ENCODE measurements at places on chromosomes 3 and 15. TPM values are rescaled to one million over a fixed set of nuclear protein-coding genes. Genes with fewer than 3 reads are reported as not detected.
A peak's percentile ranks its signal among the peaks of the same experiment; 100 is the strongest.

DNA sequence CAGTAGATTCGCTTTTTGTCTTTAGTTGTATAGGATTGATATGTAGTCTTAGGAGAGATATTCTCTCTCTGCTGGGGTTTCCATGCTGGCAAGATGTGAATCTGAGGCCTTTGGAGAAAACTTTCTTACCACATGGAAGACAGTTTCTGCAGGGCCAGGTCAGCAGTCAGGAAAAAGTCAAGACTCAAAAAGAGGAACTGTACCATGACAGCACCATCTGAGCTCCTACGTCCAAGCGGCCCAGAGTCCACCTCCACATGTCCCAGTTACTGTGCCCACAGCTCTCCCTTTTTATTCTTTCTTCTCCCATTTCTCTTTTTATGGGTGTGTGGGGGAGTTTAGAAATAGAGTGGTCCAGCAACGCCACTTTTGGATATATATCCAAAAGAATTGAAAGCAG lies 172.0 kb downstream of the MTHFS start:
- no peak for DNase-seq

Gene CELF6
- 0.48 TPM for total RNA-seq

Gene SERINC4
- total RNA-seq = 0.61 TPM

GRCh38 chr3:194760494-194761137 lies 74.9 kb downstream of the FAM43A start:
- DNase-seq = no peak

- no peak for DNase-seq
Measured at GRCh38 chr3:175477651-175478224, 618.6 kb downstream of the NAALADL2 start.

- no peak for DNase-seq
Measured at GRCh38 chr3:9013782-9014563, 50.7 kb upstream of the RAD18 start.

GRCh38 chr15:73366766-73367623 lies 1.8 kb downstream of the HCN4 start:
- DNase-seq = no peak

GRCh38 chr3:105598042-105598796 lies 231.5 kb downstream of the ALCAM start:
- no peak for DNase-seq

- DNase-seq = peak; percentile 39
Measured at GRCh38 chr3:126346466-126346865, 10.7 kb downstream of the KLF15 start.

DNA sequence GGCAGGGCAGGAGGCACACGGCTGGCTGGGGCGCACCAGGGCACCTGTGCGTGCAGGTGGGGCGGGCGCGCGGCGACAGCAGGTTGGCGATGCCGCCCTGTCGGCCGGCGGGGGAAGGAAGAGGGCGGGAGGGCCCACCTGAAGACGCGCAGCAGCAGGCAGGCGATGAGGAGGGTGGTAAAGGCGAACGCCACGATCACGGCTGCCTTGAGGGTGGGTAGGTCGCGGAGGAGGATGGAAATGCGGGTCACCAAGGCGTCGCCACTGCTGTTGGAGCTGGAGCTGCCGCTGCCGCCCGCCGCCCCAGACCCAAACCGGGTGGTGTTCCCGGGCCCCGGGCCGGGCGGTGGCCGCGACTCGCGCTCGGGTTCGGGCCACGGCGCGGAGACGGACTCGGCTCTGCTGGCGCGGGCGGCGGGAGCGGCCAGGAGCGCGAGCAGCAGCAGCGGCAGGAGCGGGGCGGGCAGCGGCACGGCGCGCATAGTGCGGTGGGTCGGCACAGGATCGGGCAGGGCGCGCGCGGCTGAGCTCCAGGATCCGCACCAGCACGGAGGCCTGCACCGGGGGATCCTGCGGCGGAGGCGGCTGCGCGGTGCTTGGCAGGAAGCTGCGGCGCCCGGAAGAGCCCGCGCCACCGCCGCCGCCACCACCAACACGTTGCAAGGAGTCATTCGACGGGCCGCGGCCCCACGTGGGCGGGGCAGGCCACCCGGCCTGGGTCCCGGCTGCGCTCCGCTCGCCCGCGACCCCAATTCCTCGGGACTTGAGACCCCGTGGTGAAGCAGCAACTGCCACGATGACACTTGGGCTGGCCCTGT lies at the start of gene FAM174B:
FAM174B (minus strand) TSS at position 598 of the 818 bp plus-strand sequence.
- DNase-seq = peak; percentile 61

DNA sequence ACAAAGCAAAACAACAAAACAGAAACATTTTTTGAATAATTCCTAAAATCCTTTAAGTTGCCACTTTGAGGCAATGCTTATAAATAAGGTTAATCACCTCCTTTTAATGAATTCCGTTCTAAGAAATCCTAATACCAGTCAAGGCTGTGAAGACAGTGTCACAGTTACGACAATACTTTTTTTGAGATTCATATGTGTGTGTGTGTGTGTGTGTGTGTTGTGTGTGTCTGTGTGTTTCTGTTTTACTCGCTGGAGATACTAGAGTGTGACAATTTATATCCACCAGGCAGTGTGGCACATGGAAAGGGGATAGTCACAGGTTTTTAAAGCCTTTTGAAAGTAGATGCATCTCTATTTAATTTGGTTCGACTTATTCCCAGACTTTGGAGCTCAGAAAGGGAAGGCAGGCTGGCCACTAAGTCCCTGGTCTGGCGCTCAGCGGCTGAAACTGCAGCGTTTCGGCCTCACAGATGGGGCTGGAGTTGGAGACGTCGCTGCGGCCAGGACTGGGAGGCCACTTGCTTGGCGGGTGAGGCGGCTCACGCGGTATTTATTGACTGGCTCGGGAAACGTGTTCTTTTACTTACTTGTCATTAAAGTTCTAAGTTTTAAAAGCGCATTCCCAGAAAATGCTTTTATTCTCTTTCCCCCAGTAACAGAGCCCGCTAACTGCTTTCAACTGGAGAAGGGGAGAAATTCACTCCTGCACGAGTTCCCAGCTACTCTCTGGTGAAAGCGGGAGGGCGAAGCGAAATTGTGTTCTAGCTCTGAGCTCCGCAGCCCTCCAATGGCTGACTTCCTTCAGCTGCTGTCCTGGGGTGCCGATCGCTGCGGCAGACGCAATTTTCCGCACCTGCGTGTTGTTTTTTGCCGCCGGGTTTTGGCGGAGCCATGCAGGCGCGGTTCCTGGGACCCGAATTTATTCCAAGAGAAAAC lies 13.7 kb downstream of the ZIC1 start:
- no peak for DNase-seq
